ENCODE measurements at places on chromosomes 4 and X. TPM values are rescaled to one million over a fixed set of nuclear protein-coding genes. Genes with fewer than 3 reads are reported as not detected.

DNA sequence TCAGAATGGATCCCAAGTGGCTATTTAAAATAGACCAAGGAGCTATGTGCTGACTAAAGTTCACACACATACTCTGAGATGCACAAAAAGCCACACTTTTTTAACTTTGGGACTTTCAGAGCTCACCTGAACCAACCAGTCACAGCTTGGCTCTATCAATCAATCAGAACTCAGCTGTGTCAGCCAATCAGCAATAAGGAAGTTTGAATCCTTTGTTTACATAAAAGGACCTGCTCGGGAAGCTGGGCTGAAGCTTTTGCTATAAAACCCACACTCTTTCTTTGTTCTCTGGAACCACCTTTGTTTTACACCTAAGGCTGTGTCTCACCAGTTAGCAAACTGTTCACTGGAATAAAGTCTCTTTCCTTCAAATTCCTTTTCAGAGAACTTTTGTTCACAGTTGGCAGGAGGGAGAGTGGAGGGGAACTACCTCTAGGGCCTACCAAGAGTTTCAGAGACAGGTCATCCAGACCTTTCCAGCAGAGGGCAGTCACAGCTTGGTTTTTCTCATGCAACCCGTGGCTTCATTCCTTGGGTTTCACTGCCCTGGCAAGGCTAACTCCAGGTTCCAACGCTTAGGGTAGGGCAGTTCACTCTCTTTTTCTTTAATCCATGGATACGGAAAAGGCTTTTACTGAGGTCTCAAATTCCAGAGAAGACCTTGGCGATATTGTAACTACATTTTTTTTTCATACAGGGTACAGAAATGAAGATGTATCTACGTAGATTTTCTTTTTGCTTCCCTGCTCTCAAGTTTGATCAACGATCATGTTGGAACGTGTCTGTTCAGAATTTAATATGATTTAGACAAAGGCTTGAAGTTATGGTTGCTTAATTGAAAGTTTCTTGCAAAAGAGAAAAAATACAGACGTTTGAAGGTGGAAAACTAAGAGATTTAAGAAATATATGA lies 80.7 kb downstream of the GPRIN3 start:
- DNase-seq = peak; percentile 72

GRCh38 chrX:83916525-83916924 lies 55.6 kb downstream of the CYLC1 start:
- DNase-seq = no peak

DNA sequence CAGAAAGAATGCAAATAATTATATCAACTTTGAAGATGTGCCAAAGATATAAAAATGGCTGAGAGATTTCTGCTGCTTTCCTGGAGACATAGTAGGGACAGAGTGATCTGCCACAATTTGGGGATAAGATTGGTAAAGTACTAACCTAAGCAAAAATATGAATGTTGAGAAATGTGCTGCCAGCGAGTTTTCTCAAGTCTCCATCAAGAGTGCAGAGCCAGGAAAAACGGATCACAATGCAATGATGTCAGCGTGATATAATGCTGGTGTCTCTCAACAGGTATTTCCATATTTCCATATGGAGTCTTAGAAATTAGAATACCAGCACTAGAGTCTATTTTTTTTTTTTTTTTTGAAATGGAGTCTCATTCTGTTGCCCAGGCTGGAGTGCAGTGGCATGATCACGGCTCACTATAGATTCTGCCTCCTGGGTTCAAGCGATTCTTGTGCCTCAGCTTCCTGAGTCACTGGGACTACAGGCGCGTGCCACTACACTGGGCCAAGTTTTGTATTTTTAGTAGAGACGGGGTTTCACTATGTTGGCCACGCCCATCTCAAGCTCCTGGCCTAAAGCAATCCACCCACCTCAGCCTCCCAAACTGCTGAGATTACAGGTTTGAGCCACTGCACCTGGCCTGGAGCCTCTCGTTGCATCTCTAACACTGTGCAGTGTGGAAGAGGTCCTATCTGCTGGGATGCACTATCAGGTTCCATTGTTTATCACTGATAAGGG lies 893.5 kb downstream of the TRIML1 start:
- no peak for DNase-seq

- no peak for DNase-seq
Observed at GRCh38 chrX:40008791-40009461, 88.8 kb downstream of the BCOR start.

- DNase-seq = no peak
Observed at GRCh38 chr4:85591406-85592098, 116.6 kb downstream of the ARHGAP24 start.

DNA sequence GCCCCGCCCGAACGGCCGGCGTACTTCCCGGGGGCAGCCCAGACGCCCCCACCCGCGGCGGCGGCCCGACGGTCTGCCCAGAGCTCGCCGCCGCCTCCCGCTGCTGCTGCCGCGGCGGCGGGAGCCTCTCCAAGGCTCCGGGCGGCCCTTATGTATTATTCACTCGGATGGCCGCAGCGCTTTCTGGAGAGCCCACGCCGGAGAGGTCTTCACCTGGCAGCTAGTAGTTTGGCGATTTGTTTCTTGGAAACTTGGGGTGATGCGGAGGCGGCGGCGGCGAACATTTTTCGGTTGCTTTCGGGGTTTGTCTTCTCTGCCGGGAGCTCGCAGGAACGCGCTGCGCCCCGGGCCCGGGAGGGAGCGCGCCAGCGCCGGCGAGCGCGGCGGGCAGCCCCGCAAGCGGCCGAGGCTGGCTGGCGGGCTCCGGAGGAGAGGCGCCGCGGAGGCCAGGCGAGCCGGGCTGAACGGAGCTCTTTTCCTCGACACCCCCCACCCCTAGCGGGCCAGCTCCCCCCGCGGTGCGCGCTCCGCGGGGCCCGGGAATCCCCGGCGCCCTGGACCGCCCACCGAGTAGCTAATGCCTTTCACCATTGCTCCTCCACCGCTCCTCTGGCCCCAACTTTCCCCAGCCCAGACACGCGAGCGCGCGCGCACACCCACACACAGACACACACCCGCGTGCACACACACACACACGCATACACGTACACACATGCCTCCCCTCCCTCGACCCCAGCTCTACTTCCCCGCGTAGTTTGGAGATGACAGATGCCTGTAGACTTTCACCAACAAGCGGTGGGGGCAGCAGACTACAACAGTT lies 113.5 kb downstream of the DHX15 start:
- no peak for DNase-seq

- DNase-seq = no peak
Observed at GRCh38 chr4:87978681-87979080, 3.2 kb downstream of the SPP1 start.

GRCh38 chr4:140754918-140755773 lies 1.0 kb downstream of the TBC1D9 start:
- DNase-seq = no peak

DNA sequence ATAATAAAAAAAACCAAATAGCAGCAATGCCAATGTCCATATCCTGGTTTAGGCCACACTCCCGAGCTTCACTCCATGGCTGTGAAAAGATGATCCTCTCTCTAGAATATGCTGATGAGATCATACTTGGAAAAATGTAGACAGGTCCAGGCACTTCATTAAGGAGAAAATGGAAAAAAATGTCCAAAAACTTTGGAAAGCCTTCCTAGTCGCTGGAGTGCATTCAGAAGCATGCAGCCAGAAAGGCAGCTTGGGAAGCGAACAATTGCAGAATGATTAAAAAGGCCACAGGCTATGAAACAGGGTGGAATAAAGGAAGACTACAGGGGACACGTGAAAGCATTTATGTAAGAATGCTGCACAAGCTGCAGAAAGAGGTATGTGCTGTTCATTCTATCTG lies 165.6 kb upstream of the HCCS start:
- DNase-seq = no peak

DNA sequence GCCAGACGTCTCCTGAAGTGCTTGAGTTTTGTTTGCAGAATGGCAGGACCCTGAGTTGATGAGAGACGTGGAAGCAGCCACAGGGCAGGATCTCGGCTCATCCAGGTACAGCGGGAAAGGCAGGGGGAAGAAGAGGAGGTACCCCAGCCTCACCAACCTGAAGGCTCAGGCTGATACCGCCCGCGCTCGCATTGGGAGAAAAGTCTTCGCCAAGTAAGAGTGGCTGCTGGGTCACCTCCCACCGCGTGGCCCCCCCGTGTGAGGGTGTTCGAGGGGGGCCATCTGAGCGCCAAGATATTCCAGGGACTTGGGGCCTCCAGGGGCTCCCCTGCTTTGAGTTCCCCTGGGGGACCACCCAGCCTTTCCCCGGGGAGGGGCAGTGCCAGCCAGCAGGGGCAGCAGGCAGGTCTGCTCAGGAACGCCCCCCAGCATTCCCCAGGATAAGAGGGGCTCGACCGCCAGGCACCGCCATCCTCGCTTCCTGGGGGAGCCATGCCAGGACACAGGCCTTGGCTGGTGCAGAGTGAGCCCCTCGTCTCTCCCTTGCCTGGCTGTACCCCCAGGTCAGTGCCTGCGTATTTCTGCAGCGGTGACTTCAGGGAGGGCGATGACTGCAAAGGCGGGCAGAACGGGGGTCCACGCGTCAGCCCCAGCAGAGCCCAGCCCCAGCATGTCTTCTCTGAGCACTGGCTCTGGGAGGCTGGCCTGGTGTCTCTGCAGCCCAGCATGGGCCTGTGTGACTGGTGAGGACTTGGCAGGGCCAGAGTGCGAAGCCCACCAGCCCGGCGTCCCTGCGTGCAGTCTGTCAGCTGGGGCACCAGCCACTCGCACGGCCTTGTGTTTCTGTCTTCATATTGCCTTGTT lies 22.3 kb downstream of the NKX1-1 start:
- DNase-seq = no peak

- no peak for DNase-seq
Observed at GRCh38 chr4:122346036-122346435, 32.8 kb upstream of the ADAD1 start.

DNA sequence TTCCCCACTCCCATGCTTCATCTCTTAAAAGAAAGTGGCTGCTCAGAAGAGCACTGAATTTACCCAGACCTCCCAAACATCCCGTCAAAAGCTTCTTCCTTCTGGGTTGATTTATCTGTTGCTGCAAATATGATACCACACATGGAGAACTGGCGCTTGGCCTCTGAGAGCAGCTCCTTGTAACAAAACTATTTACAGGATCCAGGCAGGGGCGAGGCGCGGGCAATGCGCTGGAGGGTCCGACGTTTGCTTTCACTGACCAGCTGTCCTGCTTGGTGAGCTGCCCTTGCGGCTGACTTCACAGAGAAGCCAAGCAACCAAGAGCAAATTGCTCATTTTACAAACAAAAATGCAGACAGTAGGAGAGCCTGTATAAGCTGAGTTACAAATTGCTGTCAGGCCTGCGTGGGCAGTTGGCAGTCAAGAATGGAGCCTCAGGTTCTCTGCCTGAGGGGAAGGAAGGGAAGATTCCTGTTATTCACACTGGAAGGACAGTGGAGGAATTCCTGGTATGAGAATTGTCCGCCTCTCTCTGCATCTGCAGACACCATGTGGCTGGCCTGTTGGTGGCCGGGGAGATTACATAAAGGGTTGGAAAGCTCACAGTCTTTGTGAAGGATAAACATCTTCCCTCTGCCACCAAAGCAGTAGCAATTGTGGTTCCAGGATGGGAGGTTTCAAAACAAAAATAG lies 192.2 kb upstream of the LEF1 start:
- no peak for DNase-seq

GRCh38 chr4:151530783-151531182 lies 121.8 kb downstream of the FHIP1A start:
- no peak for DNase-seq

GRCh38 chr4:69775321-69775867 lies 15.0 kb upstream of the SULT1B1 start:
- no peak for DNase-seq

DNA sequence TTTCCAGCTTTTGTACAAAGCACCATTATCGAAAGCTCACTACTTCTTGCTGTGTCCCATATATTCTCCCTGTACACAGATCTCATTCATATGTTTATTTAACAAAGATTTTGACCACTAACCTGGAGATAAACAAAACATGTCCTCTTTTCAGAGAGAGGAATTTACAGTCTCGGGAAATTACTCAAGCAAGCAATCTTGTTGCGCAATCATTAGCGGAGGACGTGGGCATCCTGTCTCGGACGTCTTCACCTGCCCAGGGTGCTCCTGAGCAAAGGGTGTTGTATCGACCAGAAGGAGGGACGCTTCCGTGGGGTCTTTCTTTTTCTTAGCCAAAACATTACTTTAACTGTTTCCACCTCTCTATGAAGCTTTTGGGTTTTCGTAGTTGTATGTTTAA lies 66.5 kb upstream of the CLCN4 start:
- no peak for DNase-seq

DNA sequence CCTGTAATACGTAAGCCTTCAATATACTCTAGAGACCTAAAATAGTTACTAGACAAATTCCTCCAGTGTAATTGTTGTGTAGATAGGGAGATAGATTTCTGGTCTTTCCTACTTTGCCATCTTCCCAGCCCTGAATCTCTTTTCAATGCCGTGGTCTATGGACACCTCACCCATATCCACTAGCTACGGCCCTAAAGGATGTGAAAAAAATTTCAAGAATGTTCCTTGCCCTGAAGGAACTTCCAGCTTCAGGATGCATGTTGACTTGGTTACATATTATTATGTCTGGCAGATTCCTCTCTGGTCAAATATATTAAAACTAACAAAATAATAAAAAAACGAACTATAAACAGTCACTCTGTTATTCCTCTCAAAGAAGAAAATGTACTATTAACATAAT lies 52.4 kb upstream of the TSPAN5 start:
- no peak for DNase-seq

GRCh38 chrX:15988661-15989603 lies 134.3 kb upstream of the AP1S2 start:
- no peak for DNase-seq

DNA sequence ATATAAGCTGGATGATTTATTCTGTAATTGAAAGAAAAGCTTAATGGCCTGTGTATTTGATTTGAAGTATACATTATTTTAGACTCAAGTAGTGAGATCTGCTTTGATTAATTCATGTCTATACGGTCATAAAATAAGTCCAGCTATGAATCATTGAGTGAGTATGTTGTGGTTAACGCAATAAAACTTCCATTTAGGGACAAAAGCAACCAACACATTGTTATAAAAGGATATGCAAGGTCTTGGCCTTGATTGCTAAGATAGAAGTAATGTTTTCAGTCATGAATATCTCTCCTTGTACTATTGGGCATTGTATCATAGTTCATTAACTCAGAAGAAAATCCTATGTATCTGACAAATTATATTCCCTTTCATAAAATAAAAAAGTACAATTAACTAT lies 162.1 kb downstream of the EPHA5 start:
- no peak for DNase-seq

- no peak for DNase-seq
Observed at GRCh38 chr4:173171098-173171497, 2.5 kb downstream of the GALNT7 start.

- no peak for DNase-seq
Observed at GRCh38 chr4:88962396-88962795, 94.6 kb downstream of the FAM13A start.

- DNase-seq = no peak
Observed at GRCh38 chr4:37243051-37243450, 1.5 kb upstream of the NWD2 start.

The PLP1 gene
- total RNA-seq = not detected

The GAGE2A gene
- total RNA-seq = not detected

The PABPC1L2A gene
- not detected for total RNA-seq

The XK gene
- not detected for total RNA-seq

The ZNF280C gene
- total RNA-seq = 3.7 TPM

The MID1 gene
- not detected for total RNA-seq

The TLR8 gene
- total RNA-seq = 0.08 TPM

The PDE5A gene
- total RNA-seq = 0.56 TPM

The PDLIM5 gene
- total RNA-seq = 23.1 TPM

The SPARCL1 gene
- not detected for total RNA-seq

The SGMS2 gene
- not detected for total RNA-seq

The POF1B gene
- 0.17 TPM for total RNA-seq

The QRFPR gene
- not detected for total RNA-seq

The CFP gene
- 18.6 TPM for total RNA-seq

The NOX1 gene
- total RNA-seq = 0.36 TPM

The RIPPLY1 gene
- not detected for total RNA-seq

The MTNR1A gene
- total RNA-seq = not detected

The AMOT gene
- 1.6 TPM for total RNA-seq

The FATE1 gene
- total RNA-seq = not detected
